Glomerular endothelial cell (primary cell): ENCODE measurements at places on chromosomes 3 and 15. TPM values are rescaled to one million over a fixed set of nuclear protein-coding genes. Genes with fewer than 3 reads are reported as not detected.

A4GNT gene
- total RNA-seq = not detected in 2 replicates

ILDR1 gene
- total RNA-seq = not detected in 2 replicates

TMEM212 gene
- not detected in 2 replicates for total RNA-seq

LAMB2 gene
- total RNA-seq = 1,071 and 1,381 TPM in 2 replicates

SPTBN5 gene
- total RNA-seq = 6.8 and 15.0 TPM in 2 replicates

ERICH6 gene
- not detected in 2 replicates for total RNA-seq

ATP8B4 gene
- not detected in 2 replicates for total RNA-seq

LSAMP gene
- 2.1 and 12.9 TPM in 2 replicates for total RNA-seq

SATB1 gene
- total RNA-seq = 13.3 and 13.5 TPM in 2 replicates

SLC12A1 gene
- total RNA-seq = not detected in 2 replicates

ACOX2 gene
- total RNA-seq = 0.10 and 4.7 TPM in 2 replicates

MNS1 gene
- total RNA-seq = 0.53 and 2.2 TPM in 2 replicates

TNFSF10 gene
- total RNA-seq = 33.2 and 74.6 TPM in 2 replicates

PFKFB4 gene
- total RNA-seq = 6.5 and 10.7 TPM in 2 replicates

CHAC1 gene
- 10.3 and 12.7 TPM in 2 replicates for total RNA-seq

GOLGA8H gene
- total RNA-seq = 0.23 TPM in 1 of 2 replicates, not detected in the other

RAMAC gene
- total RNA-seq = 16.5 and 17.5 TPM in 2 replicates

DUOXA2 gene
- not detected in 2 replicates for total RNA-seq

GRK7 gene
- total RNA-seq = not detected in 2 replicates
